Non-pigmented ciliary epithelial cell (primary cell): ENCODE measurements at places on chromosomes 2 and 18.

DNA sequence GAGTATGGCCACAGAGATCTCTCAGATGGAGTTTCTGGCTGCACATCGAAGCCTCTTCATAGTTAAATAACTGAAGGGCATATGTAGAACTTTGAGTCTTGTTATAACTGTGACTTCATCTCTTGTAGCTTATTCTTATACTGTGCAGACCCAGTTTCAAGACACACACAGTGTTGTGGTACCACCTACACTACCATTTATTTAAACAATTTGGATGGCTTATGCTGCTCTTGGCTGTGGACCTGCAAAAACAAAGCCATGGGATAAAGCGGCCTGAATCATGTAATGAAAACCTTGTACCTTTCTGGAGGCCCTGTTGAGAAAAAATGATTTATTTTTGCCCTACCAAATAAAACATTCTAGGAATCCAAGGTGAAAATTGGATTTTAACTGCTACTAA lies 262.8 kb upstream of the RASGRP3 start:
- DNase-seq = no peak

- DNase-seq = no peak
These were observed 7.1 kb downstream of the PCBP1 start for GRCh38 chr2:70094171-70094977.

DNA sequence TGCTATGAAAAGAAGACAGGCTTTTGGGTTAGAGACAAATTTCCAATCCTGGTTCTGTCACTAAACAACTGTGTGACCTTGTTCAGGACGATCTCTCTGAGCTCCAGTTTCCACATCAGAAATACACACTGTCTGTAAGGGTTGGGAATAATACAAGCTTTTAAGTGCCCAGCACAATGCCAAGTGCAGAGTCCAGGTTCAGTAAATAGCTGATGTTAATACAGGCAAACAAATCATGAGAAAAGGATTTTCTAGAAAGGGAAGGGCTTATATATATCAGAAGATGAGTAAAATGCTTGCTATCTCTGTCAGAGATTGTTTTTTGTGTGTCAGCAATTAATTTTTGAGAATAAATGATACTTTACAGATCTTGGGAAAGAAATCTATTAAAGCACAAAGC lies 388.3 kb downstream of the NBAS start:
- DNase-seq = no peak

DNA sequence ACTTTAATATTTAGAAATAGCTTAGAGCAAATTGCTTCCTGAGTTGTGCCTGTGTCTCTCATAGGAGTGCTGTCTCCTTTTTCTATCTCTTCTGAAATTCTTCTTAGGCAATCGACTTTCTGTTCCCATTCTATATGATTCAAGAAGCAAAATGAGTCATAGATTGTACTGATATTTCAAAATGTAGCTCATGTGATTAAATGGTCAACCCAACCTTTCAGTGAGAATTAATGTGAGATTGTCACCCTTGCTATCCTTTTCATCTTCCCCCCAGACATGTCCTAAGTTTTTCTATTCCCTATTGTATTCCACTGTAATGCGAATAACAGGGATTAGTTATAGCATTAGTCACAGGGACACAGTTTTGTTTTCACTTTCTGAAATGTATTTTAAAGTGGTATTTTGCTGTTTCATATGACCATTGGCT lies 413.6 kb downstream of the THSD7B start:
- DNase-seq = no peak

- peak; percentile 63 for DNase-seq
These were observed 25.0 kb upstream of the RAPGEF4 start for GRCh38 chr2:172710584-172711047.

- no peak for DNase-seq
These were observed 30.7 kb upstream of the CD302 start for GRCh38 chr2:159828738-159829137.

DNA sequence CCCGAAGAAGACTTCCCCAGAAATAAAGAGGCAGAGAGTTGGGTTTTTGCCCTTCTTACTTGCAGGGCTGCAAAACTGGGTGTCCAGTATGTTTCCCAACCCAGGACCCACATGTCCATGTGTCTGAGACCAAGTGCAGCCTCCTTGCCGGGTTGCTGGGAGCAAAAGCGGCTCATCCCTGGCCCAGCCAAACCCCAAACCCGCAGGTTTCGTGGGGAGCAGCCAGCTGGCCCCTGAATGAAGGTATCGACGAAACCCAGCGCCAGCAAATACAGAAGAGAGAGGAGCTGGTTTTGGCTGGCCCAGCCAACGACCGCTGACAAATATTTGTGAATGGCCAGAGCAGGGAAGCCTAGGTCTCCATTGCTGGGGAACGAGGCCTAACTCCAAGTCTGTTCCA lies 197.1 kb downstream of the SMAD7 start:
- no peak for DNase-seq
